ENCODE measurements at places on chromosomes 16 and 17. TPM values are rescaled to one million over a fixed set of nuclear protein-coding genes. Genes with fewer than 3 reads are reported as not detected.

MILR1 gene
- 0.76 TPM for total RNA-seq

GSG1L gene
- total RNA-seq: not detected

CA7 gene
- total RNA-seq: not detected

LGALS3BP gene
- total RNA-seq: 5.1 TPM

FOXK2 gene
- 22.0 TPM for total RNA-seq

PRSS22 gene
- not detected for total RNA-seq

CDC6 gene
- 5.3 TPM for total RNA-seq

MMP2 gene
- total RNA-seq: 18.9 TPM

PTX4 gene
- 0.17 TPM for total RNA-seq

TMEM235 gene
- total RNA-seq: 2.2 TPM

AANAT gene
- 0.09 TPM for total RNA-seq

TMC8 gene
- 0.17 TPM for total RNA-seq

MT1F gene
- 0.34 TPM for total RNA-seq

LHX1 gene
- total RNA-seq: not detected

DDX42 gene
- 57.5 TPM for total RNA-seq

TNFRSF13B gene
- total RNA-seq: not detected

SMURF2 gene
- 74.9 TPM for total RNA-seq

CDH1 gene
- 0.11 TPM for total RNA-seq

ARHGAP44 gene
- total RNA-seq: 0.43 TPM

ARL4D gene
- total RNA-seq: 0.86 TPM

RNFT1 gene
- 18.0 TPM for total RNA-seq

AURKB gene
- total RNA-seq: 6.2 TPM

KCNH6 gene
- total RNA-seq: under 0.01 TPM

SPNS2 gene
- 59.2 TPM for total RNA-seq

KRTAP1-1 gene
- total RNA-seq: not detected

PROCA1 gene
- total RNA-seq: 0.26 TPM

EPX gene
- not detected for total RNA-seq

CLDN7 gene
- 0.76 TPM for total RNA-seq

ATXN1L gene
- 16.4 TPM for total RNA-seq

PRR35 gene
- not detected for total RNA-seq

SHISA6 gene
- not detected for total RNA-seq

RAB11FIP3 gene
- 27.5 TPM for total RNA-seq

B4GALNT2 gene
- not detected for total RNA-seq

ELMO3 gene
- total RNA-seq: 0.86 TPM

GHDC gene
- total RNA-seq: 17.2 TPM

MYH2 gene
- total RNA-seq: not detected

ZP2 gene
- 0.11 TPM for total RNA-seq

GPR179 gene
- total RNA-seq: not detected

CCT6B gene
- 0.76 TPM for total RNA-seq

MYBBP1A gene
- 26.3 TPM for total RNA-seq

RPH3AL gene
- total RNA-seq: 13.1 TPM

GRB7 gene
- total RNA-seq: 0.09 TPM

CCL1 gene
- not detected for total RNA-seq

TMEM220 gene
- 2.3 TPM for total RNA-seq

HOXB9 gene
- total RNA-seq: 0.43 TPM

KRT36 gene
- total RNA-seq: 0.22 TPM

CFAP119 gene
- 0.54 TPM for total RNA-seq

CD7 gene
- under 0.01 TPM for total RNA-seq

PABPN1L gene
- not detected for total RNA-seq

COPZ2 gene
- total RNA-seq: 11.2 TPM

CDH16 gene
- not detected for total RNA-seq
